ENCODE measurements at places on chromosomes 13 and 19.

DNA sequence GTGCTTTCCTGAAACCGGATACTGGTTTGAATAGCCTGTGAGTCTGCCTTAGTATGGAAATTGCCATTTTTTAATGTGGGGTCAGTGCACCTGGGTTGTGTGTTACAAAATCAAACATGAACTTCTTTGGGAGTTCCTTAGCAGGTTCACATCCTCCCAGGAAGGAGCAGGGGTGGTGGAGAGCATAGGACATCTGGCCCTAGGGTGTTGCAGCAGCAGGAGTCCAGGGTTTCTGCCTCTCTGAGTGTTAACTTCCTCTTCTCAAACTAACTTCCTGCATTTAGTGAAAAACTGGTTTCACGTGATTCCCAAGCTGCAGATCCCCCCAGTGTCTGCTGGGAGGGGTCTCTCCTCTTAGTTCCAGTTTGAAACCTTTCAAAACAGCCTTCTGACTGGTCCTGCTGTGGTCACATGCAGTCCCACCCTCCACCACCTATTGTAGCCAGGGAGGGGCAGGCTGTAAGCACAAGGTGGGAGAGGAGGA is 7.2 kb downstream of the RNASEH2B start:
- ATAC-seq, result peak; percentile 7

GRCh38 chr13:111344471-111345191 is 24.2 kb downstream of the TEX29 start:
- ATAC-seq, result peak; percentile 68

- peak; percentile 1 for ATAC-seq
Measured at GRCh38 chr13:27171244-27171826, at the start of gene USP12. Gene USP12 (minus strand): TSS chr13:27171811. CDS start chr13:27171639, 172 bp downstream.

DNA sequence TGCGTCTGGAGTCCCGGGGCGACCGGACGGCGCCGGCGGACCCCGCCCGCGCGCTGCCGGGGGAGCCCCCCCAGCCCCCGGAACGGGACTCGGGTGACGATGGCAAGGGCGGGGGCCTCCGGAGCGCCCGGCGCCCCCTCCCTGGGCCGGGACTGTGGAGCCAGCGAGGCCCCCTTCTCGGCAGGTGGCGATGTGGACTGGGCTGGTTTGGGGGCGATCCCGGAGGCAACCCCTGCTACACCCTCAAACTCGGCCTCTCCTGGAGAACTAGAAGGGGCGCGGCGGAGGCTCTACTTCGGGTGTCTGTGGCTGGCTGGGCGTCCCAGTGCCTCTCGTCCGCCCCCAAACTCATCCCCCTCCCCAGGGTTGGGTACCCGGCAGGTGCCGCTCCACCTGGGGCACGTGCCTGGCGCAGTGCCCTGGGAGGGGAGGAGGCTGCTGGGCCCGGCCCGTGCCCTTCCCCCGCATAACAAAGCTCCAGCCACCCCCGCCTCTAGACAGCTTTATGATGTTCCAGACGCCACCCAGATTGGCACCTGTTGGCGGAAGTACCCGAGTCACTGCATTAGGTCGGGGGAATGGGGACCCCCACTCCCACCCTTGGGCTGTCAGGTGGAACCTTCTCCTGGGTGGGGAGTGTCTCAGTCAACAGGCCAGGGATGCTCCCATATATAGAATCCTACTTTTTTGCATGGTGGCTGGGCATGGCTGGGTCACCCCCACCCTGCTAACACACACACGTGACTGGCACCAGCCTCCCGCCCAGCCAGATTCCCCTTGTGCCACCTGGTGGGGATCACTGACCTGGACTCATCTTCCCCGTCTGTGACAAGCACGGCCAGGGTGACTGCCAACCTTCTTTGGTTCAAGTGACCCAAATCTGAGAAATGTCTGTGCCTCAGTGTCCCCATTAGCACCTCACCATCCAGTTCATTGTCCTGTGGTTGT is 722 bp downstream of the PKN1 start:
- peak; percentile 29 for ATAC-seq

DNA sequence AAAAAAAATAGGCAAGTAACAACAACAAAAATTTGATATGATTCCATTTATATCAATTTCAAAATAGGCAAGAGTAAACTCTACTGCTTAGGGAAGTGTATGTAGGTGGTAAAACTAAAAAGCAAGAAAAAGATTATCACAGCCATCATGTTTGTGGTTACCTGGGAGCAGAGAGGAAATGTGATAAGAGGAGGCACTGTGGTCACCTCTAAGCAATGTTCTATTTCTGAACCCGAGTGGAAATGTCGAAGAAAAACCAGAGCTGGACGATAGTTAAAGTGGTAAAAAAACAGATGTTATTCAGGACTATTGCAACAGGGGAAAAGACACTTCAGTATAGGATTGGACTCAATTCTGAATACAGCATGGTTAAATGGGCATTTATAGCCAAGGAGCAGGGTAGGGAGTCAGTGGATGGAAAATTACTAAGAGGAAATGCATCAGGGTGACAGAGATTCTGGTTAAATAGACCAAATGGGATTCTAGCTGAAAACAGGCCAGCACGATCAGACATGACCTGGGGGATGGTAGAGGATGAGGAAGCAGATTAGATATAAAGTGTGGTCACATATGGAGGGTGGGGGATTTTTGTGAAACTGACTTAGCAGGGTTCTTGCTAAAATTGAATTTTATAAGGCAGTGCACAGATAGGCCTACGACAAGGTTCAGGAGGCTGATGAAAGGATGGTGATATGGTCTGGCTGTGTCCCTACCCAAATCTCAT is 6.0 kb upstream of the TEX30 start:
- ATAC-seq, result no peak

- peak; percentile 77 for ATAC-seq
Measured at GRCh38 chr19:4454747-4455718, 2.6 kb downstream of the UBXN6 start.

- no peak for ATAC-seq
Measured at GRCh38 chr19:13071444-13072187, 31.0 kb downstream of the LYL1 start.

DNA sequence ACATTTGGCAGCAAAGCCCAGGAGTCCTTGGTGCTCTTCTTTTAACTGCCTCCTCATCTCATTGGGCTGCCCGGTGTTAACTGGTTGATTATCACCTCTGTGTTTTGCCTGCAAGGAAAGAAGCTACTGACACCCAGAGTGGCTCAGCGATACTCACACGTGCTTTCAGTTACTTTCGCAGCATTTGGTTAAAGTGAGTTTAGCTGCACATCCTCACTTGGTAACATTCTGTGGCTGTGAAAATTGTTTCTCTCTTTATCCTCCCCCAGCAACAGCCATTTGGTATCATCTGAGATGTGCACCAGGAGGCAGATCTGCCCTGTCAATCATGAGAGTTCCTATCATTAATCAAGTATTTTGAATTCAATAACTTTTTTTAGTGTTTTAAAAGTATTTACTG is 44.6 kb upstream of the GPR183 start:
- ATAC-seq, result no peak

GRCh38 chr13:97600458-97601075 is 166.6 kb downstream of the RAP2A start:
- peak; percentile 17 for ATAC-seq

GRCh38 chr19:40601134-40601974 is at the start of gene LTBP4:
Gene LTBP4 (plus strand): TSS chr19:40601369. CDS start chr19:40601388, 19 bp downstream.
- no peak for ATAC-seq

All from esophagus mucosa (tissue), 1 donor.